ENCODE measurements at places on chromosomes 16 and 17.
A peak's percentile ranks its signal among the peaks of the same experiment; 100 is the strongest.

DNA sequence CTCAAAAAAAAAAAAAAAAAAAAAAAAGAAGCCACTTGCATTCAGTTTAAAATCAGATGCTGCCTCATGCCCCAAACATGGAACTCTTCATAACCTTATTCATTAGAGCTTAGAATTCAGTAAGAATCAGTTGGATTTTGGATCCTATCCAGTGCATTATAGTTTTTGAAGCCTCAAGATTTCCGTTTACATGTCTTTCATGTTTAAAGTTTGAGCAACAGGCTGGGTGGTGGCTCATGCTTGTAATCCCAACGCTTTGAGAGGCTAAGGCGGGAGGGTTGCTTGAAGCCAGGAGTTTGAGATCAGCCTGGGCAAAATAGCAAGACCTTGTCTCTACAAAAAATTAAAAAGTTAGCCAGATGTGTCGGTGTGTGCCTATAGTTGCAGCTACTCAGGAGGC lies 55.0 kb downstream of the SNTB2 start:
- peak; percentile 53 for DNase-seq

GRCh38 chr16:9922441-9922840 lies 259.8 kb downstream of the GRIN2A start:
- DNase-seq: no peak

DNA sequence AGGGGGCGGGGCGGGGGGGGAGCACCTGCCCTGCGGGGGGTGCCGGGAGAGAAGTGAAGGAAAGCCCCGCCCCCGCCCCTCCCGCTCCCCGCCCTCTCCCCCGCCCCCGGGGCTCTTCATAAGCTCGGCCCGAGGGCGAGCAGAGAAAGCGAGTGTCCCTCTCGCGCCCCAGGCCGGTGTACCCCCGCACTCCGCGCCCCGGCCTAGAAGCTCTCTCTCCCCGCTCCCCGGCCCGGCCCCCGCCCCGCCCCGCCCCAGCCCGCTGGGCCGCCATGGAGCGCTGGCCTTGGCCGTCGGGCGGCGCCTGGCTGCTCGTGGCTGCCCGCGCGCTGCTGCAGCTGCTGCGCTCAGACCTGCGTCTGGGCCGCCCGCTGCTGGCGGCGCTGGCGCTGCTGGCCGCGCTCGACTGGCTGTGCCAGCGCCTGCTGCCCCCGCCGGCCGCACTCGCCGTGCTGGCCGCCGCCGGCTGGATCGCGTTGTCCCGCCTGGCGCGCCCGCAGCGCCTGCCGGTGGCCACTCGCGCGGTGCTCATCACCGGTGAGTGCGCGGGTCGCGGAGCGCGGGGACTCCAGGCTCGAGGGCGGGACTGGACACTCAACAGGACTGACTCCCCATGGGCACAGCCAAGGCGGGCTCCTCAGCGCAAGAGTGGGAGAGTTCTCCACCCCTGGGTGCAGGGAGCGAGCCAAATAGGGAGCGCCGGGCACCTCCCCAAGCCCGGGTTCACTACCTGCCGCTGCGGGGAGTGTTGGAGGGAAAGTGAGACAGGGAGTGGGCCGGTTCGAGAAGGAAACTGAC lies at the start of gene HSD11B2:
TSS of gene HSD11B2 (plus strand) at position 145 of the 798 bp plus-strand sequence. CDS start at position 273, 128 bp downstream.
- peak; percentile 36 for DNase-seq

DNA sequence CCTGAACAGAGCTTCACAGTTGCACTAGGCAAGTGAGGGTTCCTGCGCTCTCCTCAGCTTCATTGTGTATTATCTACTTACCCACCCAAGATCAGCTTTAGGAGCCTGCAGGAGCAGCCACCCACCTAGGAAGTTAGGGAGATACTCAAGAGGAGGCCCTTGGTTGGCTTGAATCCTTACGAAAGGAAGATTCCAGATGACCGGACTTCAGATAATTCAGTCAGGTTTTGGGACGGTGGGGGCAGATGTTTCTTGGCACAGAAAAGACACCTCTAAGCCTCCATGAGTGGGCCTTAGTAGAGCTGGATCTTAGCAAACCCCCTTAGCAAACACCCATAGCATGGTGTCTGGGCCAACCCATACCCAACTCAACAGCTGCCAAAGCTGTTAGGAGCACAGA lies 2.4 kb upstream of the CBFB start:
- DNase-seq: no peak

DNA sequence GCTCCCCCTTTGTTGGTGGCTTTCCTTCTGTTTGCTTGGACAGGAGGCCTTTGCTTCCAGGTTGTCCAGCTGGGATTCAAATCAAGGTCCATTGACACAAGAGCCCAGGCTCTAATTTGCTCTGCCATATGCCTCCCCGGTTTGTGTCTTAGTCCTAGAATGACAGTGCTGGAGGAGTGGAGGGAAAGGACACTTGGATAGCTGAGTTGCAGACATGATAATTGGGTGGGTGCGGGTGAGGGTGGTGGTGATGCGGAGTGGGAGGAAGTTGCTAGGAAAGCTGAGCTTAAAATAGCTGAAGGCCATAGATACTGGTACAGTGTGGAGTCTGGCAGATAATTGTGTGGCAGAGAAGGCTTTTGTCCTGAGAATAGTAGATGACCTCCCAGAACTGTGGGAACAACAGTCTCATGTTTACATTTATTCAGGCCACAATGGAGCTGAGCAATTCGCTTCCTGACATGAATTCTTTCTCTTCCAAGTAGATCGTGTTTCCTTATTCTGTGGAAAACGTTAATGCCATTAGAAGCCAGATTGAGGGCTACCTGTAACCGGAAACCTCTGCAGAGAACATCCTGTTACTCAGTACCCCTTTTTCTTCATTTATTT lies 23.8 kb downstream of the SEC14L1 start:
- DNase-seq: no peak

DNA sequence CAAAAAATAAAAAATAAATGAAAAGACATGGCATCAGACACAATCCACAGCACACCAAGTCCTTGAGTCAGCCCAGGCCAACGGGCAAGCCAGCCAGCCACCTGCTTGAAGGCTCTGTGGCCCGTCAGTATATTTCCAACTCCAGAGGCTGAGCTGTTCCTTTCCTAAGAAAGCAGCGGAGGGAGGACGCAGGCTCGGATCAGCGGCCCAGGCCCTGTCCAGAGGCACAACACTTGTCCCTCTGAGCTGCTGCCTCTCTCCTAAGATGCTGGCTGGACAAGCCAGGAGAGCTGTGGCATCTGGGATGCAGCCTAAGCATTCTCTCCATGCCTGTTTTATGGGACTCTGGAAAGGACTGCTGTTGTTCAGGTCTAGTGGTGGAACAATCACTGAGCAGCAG lies 14.8 kb upstream of the NLRC3 start:
- DNase-seq: no peak

GRCh38 chr16:81655469-81656162 lies 123.5 kb upstream of the PLCG2 start:
- DNase-seq: no peak

DNA sequence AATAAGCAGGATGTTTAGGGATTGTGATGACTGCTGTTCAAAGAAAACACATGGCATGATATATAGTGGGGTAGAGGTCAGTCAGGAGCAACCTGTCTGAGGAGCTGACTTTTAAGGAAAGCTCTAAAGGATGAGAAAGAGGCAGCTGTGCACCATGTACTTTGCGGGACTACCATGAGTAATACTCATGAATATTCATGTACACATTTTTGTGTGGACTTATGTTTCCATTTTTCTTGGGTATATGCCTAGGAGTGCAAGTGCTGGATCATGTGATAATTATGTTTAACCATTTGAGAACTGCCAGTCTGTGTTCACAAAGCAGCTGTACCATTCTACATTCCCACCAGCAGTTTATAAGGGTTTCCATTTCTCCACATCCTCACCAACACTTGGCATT lies 35.8 kb downstream of the BEAN1 start:
- peak; percentile 48 for DNase-seq

- DNase-seq: no peak
Observed at GRCh38 chr16:19613834-19614233, 58.3 kb downstream of the VPS35L start.

DNA sequence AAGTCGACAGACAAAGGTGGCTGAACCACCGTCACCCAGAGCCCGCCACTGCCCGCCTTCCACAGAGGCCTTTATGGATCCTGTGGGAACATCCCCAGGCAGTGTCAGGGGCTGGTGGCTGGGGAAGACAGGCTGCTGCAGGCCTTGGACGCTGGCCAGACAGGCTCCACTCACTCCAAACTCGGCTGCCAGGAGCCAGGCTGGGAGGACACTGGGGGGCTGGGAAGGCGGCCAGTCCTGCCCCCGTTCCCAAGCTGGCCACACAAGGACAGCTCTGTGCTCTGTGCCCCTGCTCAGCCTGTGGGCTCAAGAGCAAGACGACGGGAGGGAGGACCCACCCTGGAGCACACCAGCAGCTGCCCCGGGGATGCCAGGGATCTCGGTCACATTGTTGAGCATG lies 7.6 kb upstream of the LCAT start:
- DNase-seq: no peak

GRCh38 chr16:80664786-80665185 lies 124.0 kb downstream of the DYNLRB2 start:
- DNase-seq: no peak

DNA sequence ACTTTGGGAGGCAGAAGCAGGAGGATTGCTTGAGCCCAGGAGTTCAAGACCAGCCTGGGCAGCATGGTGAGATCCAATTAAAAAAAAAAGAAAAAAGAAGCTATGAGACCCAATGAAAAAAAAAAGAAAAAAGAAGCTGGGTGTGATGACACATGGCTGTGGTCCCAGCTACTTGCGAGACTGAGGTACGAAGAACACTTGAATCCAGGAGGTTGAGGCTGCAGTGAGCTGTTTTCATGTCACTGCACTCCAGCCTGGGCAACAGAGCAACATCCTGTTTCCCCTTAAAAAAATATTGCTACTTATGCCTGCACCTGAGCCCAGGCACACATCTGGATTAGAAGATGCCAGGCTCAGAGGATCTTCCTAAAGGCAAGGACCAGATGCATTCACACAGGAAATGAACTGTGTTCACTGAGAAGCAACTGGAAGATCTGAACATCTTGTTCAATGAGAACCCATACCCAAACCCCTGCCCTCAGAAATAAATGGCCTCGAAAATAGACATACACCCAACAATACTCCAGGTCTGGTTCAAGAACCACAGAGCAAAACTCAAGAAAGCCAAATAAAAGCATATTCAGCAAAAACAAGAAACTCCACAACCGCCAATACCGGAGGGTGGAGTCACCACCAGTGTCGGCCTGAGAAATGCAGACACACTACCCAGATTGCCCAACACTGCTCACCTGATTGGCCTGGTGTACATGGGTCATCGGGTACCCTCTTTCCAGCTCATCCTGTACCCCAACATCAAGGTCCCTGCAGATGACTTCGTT lies 4.4 kb downstream of the RNF135 start:
- DNase-seq: no peak

GRCh38 chr17:42700586-42701289 lies 18.4 kb downstream of the CNTNAP1 start:
- DNase-seq: no peak

DNA sequence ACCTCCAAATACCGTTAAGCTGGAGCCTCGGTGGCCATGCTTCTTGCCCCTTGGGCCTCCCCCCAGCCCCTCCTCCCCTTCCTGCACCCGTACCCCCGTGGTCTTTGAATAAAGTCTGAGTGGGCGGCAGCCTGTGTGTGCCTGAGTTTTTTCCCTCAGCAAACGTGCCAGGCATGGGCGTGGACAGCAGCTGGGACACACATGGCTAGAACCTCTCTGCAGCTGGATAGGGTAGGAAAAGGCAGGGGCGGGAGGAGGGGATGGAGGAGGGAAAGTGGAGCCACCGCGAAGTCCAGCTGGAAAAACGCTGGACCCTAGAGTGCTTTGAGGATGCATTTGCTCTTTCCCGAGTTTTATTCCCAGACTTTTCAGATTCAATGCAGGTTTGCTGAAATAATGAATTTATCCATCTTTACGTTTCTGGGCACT lies 928 bp downstream of the HBA1 start:
- peak; percentile 99 for DNase-seq

DNA sequence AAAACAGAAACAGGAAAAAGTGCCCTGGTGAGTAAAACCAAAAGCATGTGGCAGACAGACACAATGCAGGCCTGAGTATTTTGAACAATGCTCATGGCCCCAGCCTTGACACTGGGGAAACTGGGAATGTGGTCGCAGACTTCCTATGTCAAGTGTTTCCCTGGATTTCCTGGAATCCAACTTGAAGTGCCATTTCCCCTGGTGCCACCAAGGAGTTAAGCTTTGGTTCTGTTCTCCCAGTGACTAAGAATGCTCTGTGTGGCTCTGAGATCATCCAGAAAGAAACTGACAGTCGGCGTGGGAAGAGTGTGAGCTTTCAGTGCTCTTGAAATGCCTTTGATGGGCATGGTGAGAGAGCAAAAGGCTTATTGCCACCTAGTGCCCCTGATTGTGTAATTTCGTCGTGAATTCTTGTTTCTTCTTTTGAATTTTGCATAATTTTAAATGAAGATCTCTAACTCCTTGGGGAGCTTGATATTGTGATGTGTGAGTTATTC lies 96.0 kb downstream of the YPEL2 start:
- DNase-seq: peak; percentile 52

DNA sequence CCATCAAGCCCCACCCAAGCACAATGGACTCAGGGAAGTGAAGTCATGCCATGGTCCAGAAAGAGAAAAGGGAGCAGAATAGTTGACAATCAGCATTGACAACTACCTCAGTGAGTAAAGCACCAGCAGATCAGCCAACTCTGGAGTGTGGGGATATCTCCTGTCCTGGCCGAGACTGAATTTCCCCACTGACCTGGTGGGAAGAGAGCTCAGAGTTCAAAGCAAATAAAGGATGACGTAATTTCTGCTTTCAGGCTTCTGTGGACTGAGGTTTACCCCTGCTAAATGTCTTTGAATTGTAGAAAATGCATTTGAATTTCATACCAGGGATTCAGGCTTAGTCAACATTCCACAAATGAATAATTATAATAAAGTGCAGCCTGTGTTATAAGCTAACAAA lies 152.9 kb downstream of the CBLN1 start:
- DNase-seq: no peak

DNA sequence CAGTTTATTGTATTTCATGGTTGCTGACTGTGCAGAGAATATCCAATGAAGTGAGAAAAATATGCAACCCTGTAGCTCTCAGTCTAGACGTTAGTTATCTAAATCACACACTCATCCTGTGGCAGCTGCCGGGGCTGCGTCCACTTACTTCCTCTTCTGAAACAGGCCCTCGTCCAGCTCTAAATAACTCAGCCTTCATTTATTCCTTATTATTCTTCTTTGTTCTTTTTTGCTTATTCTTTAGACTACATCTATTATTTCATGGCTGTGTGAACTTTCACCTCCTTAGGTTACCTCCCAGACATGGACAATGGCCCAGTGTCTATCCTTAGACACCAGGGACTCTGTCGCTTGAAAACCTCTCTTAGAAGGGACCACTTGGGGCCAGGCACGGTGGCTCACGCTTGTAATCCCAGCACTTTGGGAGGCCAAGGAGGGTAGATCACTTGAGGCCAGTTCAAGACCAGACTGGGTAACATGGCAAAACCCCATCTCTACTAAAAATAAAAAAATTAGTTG lies 3.4 kb upstream of the THUMPD1 start:
- DNase-seq: no peak

GRCh38 chr16:14344292-14344691 lies 273.2 kb downstream of the MRTFB start:
- DNase-seq: no peak

GRCh38 chr16:66442502-66443268 lies 15.6 kb downstream of the BEAN1 start:
- no peak for DNase-seq

- no peak for DNase-seq
Observed at GRCh38 chr17:28228109-28228840, 90.7 kb upstream of the TMEM97 start.

GRCh38 chr17:50051082-50051576 lies 4.8 kb upstream of the ITGA3 start:
- peak; percentile 83 for DNase-seq

GRCh38 chr16:47916266-47916665 lies 239.5 kb downstream of the ABCC12 start:
- DNase-seq: no peak

Measured in HCEC 1CT (cell line).